ENCODE measurements at places on chromosomes 6 and 20. TPM values are rescaled to one million over a fixed set of nuclear protein-coding genes. Genes with fewer than 3 reads are reported as not detected.

LIN28B gene
- not detected for total RNA-seq

NMBR gene
- total RNA-seq: not detected

MEI4 gene
- not detected for total RNA-seq

CAPN11 gene
- 0.12 TPM for total RNA-seq

GLP1R gene
- 0.08 TPM for total RNA-seq

NRSN2 gene
- total RNA-seq: 7.1 TPM

SIRPB2 gene
- 1.0 TPM for total RNA-seq

RCAN2 gene
- 1.00 TPM for total RNA-seq

CD93 gene
- 7.9 TPM for total RNA-seq
